ENCODE measurements at places on chromosomes 3 and 15.
A peak's percentile ranks its signal among the peaks of the same experiment; 100 is the strongest.

DNA sequence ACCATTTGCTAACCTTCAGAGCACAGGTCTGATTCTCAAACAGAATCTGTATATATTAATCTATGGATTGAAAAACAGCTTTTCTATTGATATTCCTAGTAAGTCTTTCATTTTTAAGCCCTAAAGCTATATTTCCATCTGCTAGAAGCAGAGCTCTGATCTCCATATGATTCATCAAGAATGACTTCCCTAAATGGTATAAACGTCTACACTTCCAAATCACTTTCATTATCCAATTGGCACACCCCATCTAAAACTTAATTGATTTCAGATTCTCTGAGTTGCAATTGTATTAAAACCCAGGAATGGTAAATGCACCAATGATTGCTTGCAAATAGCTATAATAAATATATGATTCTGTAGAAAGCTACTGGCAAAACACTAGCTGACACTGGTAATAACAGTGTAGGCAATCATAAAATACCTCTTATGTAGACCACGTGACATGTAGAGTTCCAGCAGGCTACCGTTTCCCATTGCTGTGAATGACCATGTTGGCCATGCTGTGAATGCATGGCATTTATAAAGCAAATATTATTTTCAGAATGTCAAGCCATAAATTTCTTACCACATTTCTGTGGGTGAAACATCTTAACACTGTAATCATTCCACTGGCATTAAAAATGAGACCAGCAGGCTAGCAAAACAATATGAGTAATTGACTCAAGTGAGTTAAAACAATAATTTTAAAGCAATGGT is 226.0 kb downstream of the ZMAT3 start:
- DNase-seq: peak; percentile 88

DNA sequence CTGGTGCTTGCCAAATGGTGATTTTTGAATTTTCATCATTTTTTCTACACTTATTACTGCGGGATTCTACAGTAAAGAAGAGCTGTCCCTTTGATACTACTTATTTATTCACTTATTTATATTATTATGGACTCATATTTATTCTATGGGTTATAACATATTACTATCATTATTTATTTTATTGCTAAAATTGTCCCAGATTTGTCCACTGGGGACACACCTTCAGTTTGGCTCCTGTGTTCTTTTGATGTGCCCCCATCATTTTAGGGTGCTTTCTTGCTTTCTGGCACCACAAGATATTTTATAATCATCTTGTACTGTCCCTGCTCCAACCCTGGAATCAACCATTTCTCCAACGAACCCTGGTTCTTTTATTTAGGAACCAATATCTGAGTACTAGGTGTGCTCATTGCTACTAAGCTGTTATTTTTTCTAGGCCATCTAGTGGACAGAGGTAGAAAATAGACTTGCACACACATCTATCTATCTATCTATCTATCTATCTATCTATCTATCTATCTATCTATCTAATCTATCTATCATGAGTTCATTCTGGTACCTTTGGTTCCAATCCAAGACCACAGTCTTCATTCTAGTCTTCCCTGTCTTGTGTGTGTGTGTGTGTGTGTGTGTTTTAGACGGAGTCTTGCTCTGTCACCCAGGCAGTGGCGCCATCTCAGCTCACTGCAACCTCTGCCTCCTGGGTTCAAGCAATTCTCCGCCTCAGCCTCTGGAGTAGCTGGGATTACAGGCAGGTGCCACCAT is 16.0 kb downstream of the SLC22A14 start:
- DNase-seq: peak; percentile 21

DNA sequence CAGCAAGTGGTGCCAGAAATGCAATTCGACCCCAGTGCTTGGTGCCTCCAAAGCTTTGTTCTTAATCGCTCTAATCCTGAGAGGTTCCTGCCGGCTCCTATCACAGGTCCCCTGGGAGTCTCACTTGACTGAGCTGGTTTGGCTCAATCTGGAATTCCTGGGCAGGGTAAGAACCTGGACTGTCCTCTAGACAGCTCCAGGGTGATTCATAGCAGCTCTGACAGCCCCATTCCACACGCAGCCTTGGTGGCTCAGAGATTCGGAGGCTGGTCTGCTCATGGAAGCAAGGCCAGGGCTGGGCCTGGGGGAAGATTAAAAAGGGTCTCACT is 37.9 kb downstream of the MYO5C start:
- peak; percentile 26 for DNase-seq

- peak; percentile 47 for DNase-seq
Observed at GRCh38 chr3:197002701-197003454, 26.7 kb downstream of the MELTF start.

DNA sequence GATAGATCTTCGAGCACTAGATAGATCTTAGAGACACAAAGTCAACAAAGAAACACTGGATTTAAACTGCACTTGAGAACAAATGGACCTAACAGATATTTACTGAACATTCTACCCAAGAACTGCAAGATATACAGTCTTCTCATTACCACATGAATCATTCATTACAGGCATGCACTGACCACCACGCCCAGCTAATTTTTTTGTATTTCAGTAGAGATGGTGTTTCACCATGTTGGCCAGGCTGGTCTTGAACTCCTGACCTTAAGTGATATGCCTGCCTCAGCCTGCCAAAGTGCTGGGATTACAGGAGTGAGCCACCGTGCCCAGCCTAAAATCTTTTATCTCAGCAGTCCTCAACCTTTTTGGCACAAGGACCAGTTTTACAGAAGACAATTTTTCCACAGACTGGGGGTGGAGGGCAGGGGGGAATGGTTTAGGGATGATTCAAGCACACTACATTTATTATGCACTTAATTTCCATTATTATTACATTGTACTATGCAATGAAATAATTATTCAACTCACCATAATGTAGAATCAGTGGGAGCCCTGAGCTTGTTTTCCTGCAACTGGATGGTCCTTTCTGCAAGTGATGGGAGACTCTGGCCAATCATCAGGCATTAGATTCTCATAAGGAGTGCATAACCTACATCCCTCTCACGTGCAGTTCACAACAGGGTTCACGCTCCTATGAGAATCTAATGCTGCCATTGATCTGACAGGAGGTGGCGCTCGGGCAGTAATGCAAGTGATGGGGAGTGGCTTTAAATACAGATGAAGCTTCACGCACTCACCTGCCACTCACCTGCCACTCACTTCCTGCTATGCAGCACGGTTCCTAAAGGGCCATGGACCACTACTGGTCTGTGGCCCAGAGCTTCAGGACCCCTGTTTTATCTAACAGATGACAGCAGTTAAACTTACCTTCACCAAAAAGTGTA is 21.7 kb downstream of the CSNK1G1 start:
- no peak for DNase-seq

- DNase-seq: no peak
Observed at GRCh38 chr3:138914870-138915502, 32.0 kb downstream of the FOXL2 start.

DNA sequence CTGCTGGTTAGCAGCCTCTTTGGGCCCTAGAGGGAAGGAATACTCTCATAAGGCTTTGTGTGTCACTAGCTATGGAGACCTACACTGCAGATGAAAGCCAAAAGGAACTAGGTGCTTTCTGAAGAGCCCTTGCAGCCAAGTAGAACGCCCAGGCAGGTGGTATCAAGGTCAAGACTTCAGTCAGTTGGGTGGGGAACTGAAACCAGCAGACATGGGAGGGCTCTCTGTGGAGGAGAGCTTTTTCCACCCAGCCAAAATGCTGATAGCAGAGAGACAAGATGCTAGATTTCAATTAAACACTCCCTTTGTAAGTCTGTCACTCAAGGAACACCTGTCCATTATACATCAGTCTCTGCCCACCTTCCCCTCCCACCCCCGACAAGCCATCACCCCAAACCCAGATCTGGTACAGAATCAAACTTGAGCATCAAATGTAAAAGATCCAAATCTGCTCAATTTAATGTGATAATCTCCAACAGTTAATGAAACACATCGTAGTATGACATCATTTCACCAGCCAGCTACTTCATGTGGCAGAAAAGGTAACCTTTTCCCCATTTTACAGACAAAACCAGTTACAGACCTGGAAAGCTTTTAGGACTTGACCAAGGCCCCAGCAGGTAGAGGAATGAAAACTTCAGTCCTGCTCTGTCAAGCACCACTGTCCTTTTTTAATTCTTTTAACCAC is 14.6 kb downstream of the MRPS25 start:
- DNase-seq: no peak

- DNase-seq: no peak
Observed at GRCh38 chr3:127478922-127479321, 111.6 kb downstream of the TPRA1 start.

DNA sequence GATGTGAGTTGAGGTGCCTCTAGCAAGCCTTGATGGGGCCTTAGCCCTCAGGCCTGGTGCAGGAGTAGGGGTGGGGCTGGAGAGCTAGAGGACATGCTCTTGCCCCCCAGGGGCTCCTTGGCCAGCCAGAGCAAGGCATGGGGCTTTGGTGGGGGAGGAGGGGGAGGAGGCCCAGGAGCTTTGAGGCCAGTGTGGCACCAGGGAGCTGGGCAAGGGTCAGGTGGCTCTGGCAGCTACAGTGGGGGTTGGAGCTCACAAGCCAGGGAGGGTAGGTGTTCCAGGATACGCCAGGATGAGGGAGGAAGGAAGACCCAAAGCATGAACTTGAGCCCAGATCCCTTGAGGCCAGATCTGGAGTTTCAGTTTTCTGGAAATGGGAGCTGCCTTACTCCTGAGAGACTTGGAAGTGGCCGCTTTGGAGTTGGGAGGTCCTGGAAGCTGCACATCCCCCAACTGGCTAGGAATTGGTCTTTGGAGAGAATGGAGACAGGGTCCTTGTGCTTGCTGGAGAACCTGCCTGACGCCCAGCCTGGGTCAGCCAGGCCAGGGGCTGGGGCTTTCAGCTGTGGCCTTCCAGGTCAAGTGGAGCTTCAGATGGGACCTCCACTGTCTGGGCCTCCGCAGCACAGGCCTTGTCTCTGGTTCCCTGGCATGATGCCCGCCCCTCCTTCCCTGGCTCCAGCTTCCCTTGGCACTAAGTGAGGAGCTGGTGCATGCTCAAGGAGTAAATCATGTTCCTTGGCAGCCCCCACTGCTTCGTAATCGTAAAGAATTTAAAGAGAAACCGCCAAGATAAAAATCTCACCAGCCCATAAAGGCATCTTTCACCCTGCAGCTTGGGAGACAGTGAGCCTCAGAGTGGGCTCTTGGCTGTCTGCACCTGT is 8.7 kb downstream of the SEMA3F start:
- peak; percentile 91 for DNase-seq

GRCh38 chr3:129718201-129718600 is 111.7 kb upstream of the PLXND1 start:
- DNase-seq: no peak

DNA sequence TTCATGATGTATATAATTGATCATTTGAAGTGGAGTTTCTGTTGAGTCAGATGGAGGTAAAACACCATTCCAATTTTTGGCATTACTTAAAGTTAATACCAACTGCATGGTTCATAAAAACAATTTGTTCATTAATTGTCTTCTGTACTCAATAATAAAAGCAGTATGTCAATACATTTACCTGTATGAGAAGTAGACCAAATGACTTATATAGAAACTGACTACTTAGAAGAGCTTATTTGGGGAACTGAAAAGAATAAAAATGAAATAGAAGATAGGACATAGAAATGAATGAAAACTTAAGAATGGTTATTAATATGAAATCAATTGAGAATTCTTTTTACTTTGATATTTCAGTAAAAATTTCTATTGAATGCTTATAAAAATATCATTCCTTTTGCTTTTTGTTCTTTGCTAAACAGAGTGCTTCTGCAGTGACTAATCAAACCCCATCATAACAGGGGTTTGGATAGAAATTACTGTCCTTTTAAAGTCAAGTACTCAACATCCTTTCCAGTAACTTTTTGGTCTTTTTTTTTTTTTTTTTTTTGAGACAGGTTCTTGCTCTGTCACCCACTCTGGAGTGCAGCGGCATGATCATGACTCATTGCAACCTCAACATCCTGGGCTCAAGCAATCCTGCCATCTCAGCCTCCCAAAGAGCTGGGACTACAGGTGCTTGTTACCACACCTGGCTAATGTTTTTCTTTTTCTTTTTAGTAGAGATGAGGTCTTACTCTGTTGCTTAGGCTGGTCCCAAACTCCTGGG is 6.5 kb upstream of the CRYBG3 start:
- DNase-seq: no peak

DNA sequence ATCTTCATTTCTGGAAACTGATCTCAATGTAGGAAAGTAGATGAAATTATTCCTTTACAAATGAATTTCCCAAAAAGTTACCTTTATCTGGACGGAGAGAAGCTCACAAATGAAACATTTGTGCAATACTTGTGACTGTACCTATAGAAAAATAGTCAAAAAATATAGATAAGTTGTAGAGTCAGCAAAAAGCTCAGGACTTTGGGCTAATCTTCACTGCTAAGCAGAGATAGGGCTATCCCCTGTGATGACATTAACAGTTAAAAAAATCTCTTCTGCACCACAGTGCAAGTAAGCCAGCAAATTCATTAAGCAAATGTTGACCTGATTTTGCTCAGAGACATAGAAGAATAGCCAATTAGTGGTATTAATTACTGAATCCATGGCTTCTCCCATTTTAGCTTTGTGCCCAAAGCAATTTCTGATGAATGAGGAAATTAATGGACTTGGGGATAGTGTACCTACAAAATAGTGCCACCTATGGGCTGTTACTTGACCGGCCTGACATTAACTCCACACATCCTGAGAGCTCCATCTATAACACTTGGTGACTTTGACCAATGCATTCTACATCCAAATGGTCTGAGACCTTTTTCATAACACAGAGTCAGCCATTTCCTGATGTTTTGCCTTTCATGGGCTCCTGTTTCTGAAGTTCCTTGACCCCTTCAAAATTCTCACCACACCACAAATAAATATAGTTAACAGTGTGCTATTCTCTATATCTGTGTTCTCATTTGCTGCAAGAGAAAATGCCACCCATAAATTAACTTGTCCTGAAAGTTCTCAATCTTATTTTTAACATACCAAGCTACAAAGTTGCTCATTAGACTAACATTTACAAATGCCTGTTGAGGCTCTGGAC is 105.0 kb downstream of the SSR3 start:
- peak; percentile 36 for DNase-seq

- DNase-seq: no peak
Observed at GRCh38 chr3:185067173-185067572, 85.7 kb downstream of the C3orf70 start.

DNA sequence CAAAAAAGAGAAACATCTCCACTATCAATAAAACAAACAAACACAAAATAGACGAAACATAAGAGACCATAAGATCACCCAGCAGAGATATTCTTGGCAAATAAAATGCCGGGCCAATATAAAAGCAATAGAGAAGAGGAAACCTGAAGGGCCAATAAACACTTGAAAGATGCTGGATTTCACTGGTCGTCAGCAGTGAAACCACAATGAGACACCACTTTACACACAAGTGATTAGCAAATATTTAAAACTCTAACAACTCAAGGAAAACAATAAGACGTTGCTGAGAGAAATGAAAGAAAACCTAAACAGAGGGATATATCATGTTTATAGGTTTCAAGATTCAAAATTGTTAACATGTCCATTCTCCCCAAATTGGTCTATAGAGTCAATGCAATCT is 148.5 kb downstream of the WDR76 start:
- no peak for DNase-seq

DNA sequence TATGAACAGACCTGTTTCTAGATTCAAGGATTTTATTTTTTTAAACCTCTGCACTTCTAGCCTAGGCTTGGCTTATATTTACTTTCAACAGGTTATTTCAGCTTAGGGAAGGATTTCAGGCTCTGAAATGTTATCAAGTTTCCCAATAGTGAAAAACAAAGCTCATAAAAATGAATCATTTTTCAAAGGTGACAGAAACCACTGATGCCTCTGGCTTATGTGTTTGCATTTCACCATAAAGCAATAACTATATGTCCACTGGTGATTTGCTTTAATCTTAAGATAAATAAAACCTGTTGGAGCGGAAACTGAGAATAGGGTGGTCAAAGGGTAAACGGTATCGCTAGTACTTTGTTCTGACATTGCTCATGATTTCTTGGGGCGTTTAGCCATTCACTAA is 141.2 kb upstream of the LRIG1 start:
- DNase-seq: no peak

Data from astrocyte of the spinal cord (primary cell).